Cardiac ventricle fibroblast (primary cell): ENCODE measurements at places on chromosomes 7 and 10. TPM values are rescaled to one million over a fixed set of nuclear protein-coding genes. Genes with fewer than 3 reads are reported as not detected.

BLNK gene
- not detected in 2 replicates for total RNA-seq

PSMG3 gene
- total RNA-seq = 40.9 and 41.4 TPM in 2 replicates

TRPV6 gene
- not detected in 2 replicates for total RNA-seq

PDE6C gene
- not detected in 2 replicates for total RNA-seq

SH2D4B gene
- total RNA-seq = not detected in 2 replicates

CFTR gene
- total RNA-seq = not detected in 2 replicates

DGKI gene
- 1.1 and 1.3 TPM in 2 replicates for total RNA-seq

TWNK gene
- total RNA-seq = 7.0 and 9.9 TPM in 2 replicates

CBLL1 gene
- 7.7 and 17.5 TPM in 2 replicates for total RNA-seq
